ENCODE measurements at places on chromosomes 2 and 18. TPM values are rescaled to one million over a fixed set of nuclear protein-coding genes. Genes with fewer than 3 reads are reported as not detected.
A peak's percentile ranks its signal among the peaks of the same experiment; 100 is the strongest.

DNA sequence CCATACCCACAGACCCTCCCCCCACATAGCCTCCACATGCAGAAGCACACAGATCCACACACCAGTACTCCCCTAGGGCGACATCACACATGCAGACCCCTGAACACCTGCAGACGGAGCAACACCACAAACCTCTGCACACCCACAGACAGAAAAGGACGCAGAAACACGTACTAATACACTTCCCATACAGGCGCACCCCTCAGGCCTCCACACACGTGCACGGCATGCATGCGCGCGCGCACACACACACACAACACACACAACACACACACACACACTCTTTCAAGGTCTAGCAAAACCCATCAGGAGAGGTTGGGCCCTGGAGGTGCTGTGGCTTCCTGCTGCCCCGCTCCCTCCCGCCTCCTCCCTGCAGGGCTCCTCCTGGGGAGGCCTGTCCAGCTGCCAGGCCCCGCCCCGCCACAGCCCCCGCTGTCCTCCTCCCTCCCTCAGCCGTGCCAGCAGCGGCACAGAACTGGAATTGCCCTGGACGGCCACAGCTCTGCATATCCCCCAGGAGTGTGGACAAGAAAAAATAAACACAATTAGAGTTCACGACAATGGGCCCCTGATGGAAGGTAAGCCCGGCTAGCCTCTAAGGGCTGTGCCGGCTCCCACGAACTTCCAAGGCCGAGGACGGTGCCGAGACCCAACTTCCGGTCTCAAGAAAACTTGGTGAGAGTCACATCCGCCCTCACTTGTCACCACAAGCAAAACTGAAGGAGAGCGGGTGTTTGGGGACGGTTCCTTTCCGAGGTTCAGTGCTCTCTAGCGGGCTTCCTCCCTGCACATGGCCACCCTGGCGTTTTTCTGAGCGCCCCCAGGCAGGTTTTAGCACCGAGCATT lies 6.8 kb downstream of the ZFP36L2 start:
- peak; percentile 81 for DNase-seq

GRCh38 chr18:75244351-75245313 lies 34.0 kb downstream of the TSHZ1 start:
- DNase-seq, result no peak

DNA sequence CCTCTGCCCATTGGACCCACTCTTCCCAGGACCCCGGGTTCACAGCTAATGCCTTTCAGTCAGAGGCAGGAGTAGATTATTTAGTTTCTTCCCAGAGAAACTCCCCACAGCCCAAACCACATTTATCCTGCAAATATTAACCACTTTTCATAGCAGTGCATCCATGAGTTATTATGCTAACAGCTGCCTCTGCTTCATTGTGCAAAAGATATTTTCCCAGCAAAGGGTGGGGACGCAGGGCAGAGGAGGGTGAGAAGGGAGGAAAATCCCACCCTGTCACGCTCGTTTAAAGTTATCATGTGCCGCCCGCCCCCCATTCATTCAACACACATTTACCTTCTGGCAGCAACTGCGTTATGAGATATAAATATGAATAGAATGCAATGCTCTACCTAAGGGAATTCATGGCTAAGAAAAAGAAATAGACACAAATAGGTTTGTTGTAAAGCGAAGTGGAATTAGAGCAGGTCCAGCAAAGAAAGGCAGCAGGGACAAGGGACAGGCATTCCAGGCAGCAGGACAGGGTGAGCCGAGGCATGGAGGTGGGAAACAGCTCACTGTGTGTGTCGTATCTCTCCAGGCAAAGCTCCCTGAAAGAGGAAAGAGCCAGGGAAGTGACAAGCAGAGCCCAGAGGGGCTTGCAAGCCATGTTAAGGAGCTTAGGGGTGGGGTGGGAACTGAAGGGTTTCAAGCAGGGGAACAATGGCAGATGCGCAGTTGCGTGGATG lies 46.3 kb upstream of the LTBP1 start:
- DNase-seq, result no peak

- no peak for DNase-seq
Measured at GRCh38 chr2:71244302-71244660, 17.4 kb upstream of the PAIP2B start.

DNA sequence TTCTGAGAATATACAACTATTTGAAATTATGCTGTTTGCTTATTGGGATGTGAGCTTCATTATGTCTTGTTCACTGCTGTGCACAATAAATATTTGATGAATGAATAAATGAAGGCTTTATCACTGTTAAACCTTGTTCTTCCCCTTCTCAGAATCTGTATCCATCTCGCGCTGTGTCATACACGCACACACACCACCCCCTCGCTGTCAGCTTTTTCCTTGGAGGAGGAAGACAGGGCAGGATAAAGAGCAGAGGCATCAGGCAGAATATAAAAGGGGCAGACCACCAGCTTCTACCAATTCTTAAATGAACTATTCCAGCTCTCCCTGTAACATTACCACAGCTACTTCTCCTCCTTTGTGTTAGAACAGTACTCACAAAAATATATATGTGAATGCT lies 75.0 kb downstream of the CD226 start:
- no peak for DNase-seq

DNA sequence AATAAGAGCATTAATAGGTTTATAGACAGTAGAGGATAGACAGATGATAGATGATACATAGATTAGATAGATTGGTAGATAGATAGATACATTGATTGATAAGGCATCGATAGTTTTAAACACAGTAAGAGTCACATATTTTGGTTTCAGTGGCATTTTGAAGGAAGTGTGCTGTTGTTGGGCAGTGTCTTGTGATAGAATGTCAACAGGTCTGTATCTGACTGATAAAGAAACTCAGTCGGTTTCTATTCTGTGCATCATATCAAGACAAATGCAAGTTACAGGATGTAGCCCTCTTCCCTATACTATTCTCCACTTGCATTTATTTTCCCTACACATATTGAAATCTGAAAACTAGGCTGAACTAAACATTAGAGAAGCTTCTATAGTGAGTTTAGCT lies 1229.0 kb upstream of the ZEB2 start:
- no peak for DNase-seq

DNA sequence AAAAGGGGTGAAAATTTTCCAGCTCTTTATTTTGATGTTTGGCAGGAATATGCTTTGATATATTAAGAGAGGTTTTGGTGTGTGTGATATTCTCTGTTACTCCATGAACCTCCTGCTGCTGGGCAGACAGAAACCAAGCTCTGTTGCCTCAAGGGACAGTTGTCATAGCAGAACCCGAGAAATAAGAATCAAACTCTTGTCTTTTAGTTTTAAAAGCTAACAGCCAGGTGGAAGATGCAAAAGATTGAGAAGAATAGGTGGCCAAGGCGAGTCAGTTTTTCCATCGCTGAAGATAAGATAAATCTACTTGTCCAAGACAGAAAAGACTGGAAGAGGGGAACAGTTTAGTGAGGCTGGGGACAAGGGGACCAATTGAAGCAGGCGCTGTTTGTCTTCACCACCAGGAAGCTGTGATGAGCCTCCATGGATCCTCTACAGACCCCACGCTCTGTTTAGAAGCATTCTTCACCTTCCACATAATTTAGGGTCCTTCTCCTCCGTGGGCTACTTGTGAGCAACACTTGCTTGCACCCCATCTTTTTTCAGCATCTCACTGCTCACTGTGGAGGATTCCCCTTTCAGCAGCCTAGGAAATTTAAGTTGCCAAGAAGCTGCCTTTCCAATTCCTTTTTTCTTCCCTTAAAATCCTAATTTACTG lies 23.9 kb downstream of the PMAIP1 start:
- no peak for DNase-seq

GRCh38 chr18:6874315-6874714 lies 144.8 kb downstream of the ARHGAP28 start:
- DNase-seq, result peak; percentile 26

DNA sequence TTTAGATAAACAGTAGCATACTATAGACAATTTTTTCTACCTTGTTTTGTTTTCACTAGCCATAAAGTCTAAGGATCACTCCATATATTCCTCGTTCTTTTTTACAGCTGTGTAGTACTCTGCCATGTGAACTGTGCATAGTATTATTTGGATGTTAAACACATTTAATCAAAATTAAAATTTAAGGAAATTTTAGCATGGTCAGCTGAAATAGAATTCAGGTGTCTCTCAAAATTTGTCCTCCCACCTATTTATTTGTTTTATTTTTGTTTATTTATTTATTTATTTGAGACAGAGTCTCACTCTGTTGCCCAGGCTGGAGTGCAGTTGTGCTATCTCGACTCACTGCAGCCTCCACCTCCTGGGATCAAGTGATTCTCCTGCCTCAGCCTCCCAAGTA lies 46.4 kb upstream of the AAK1 start:
- DNase-seq, result no peak

GRCh38 chr18:57791911-57792310 lies 11.2 kb downstream of the ATP8B1 start:
- DNase-seq, result no peak

- no peak for DNase-seq
Measured at GRCh38 chr2:193187816-193188215, 993.1 kb upstream of the TMEFF2 start.

DNA sequence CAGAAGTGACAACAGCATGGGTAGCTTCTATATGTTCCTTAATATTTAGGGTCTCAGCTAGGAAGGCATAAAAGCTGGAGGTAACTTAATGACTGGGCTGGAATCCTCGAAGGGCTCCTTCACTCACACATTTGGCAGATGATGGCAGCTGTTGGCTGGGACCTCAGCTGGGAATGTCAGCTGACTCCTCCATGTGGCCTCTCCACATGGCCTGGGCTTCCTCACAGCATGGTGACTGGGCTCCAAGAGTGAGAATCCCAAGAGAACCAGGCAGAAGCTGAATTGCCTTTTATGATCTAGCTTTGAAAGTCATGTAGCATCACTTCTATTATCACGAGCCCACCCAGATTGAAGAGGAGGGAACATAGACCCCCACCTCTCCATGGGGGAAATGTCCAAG lies 54.9 kb downstream of the TET3 start:
- DNase-seq, result no peak

DNA sequence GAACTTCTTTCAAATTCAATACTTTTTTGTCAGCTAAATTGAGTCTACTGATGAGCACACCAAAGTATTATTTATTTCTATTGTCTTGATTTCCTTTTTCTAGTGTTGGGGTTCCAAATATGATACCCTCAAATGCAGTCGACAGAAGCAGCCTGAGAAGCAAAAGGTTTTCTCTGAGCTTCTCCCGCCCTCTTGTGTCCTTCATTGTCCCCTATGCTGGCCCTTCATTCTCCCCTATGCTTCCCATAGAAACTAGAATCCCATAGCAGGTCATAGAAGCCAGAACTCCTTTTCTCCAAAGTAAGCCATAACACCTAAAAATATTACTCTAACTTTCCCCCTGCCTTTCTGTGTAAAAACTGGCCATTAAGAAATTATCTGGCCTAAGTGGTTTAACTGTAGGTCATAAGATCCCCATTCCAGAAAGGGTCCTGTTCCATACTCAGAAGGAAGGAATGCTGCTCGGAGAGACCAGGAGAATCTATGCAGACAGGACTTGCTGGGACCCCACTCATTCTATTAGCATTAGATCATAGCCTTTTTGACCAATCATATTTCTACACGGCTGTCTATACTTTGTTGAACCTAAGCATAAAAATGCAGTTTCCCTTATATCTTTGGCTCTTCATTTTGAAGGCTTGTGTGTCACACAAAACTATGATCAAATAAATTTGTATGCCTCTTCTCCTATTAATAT lies 764.6 kb upstream of the PKDCC start:
- no peak for DNase-seq

GRCh38 chr2:219482674-219483405 lies 15.9 kb upstream of the GMPPA start:
- DNase-seq, result no peak

GRCh38 chr2:169141713-169142352 lies 72.5 kb downstream of the DHRS9 start:
- DNase-seq, result peak; percentile 66

DNA sequence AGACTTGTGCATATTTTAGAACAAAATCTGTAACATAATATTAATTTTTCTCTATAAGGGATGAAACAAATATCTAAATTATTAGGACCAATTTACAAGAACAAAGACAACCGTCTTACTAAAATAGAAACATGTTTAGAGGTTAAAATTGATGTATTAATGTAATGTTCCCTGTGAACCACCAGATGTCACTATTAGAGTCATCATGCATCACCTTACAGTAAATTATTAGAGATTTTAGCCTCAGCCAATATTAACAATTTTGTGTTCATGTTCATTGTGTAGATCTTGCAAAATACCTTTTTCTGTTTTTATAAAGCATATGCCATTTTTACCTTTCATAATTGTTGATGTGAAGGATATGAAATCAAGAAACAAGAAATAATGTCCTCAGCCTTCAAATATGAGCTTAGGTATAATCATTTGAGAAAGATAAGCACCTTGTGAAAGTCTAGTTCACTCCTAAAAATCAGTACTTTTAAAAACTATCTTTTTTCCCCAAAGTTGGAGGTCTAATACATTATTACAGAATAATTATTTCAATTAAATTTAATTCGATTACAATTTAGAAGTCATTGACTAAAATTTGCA lies 344.3 kb upstream of the KCNH7 start:
- peak; percentile 52 for DNase-seq

DNA sequence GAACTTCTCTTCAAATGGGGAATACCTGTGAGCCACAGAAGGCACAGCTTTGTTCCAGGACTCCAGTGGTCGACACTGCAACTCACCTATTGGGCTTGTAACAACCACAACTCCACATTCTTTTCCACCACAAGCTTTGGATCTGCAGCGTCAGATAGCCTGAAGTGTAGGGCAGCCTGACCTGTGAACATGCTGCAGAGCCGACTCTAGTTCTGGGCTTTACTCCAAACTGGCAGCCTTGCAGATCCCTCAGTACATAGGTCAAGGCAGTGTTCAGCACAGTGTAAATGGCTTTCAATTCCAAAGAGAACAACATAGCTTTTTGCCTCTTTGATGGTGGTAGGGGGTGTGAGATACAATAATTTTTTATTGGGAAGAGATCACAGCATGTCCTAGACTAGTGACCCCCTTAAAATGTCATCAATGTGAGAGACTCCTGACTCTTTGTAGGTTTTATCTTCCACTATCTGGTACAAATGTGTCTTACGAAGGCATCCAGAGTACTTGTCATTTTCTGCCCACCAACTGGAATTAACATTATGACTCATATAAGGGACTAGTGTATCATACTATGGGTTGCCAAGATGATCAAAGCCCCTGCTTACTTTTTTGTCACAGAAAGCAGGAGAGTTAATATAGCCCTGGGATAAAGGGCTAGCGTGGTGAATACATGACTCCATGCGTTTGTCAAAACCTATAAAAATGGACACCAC lies 149.8 kb downstream of the COPS8 start:
- peak; percentile 93 for DNase-seq

The TIGD1 gene
- total RNA-seq, result 7.8 TPM

The CPO gene
- not detected for total RNA-seq

The CTAGE1 gene
- not detected for total RNA-seq

The RAB6C gene
- total RNA-seq, result not detected

The SMCHD1 gene
- total RNA-seq, result 99.0 TPM

The SLC38A11 gene
- not detected for total RNA-seq

The MOCOS gene
- total RNA-seq, result 3.5 TPM

The VIT gene
- total RNA-seq, result 2.0 TPM

The PCARE gene
- total RNA-seq, result under 0.01 TPM

The SLC11A1 gene
- 0.09 TPM for total RNA-seq

The MCFD2 gene
- 73.8 TPM for total RNA-seq

The CHRND gene
- not detected for total RNA-seq

The TBR1 gene
- total RNA-seq, result not detected

The FAM110C gene
- not detected for total RNA-seq

The PTPN2 gene
- total RNA-seq, result 29.4 TPM

The EPG5 gene
- 14.6 TPM for total RNA-seq

Data from fibroblast of the aortic adventitia (primary cell).